ENCODE measurements at places on chromosomes 1 and 21. TPM values are rescaled to one million over a fixed set of nuclear protein-coding genes. Genes with fewer than 3 reads are reported as not detected.

Gene ESRRG
- total RNA-seq = 0.79 TPM

Gene FCRL6
- total RNA-seq = not detected

Gene TMEM52
- total RNA-seq = 0.84 TPM

Gene FMO1
- total RNA-seq = not detected

Gene FLG2
- total RNA-seq = not detected

Gene KCNN3
- total RNA-seq = 0.66 TPM

Gene DENND4B
- 32.2 TPM for total RNA-seq

Gene HDGF
- 190 TPM for total RNA-seq

Gene C1orf74
- 2.6 TPM for total RNA-seq

Gene THEMIS2
- 0.79 TPM for total RNA-seq

Gene RGSL1
- total RNA-seq = not detected

Gene ANKRD65
- total RNA-seq = not detected

Gene PADI2
- 0.48 TPM for total RNA-seq

Gene NPHS2
- total RNA-seq = not detected

Gene SYT14
- 6.1 TPM for total RNA-seq

Gene RBP7
- total RNA-seq = 1.0 TPM

Gene SHISA4
- 9.8 TPM for total RNA-seq
